Activated CD8-positive, alpha-beta memory T cell treated with anti-CD3 and anti-CD28 coated beads for 4 hours (primary cell): ENCODE measurements at places on chromosomes 16 and 17.
A peak's percentile ranks its signal among the peaks of the same experiment; 100 is the strongest.

DNA sequence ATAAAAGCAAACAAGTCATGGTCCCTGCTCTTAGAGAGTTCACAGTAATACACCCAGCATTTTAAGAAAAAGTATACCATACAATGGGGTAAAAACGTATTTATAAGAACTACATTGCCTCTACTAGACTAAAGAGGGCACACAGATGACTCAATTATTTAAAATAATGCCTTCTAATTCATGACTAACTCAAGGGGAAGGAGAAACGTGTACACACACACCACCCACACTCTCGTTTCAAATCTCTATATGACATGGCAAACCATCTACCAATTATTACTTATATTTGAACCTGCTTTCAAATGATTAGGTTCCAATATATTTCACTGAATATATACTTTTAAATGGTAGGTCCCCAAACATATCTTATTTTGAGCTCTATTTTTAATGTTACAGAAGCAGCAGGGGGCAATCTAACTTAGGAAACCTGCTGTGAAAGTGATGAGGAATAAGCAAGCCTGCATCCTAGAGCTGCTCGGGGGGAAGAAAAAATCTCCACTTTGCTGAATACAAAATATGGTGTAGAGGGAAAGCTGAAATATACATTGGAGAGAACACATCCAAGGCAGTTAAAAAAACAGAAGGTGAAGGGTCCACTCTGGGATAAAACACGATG is 232.4 kb upstream of the PSMD7 start:
- DNase-seq, result no peak

DNA sequence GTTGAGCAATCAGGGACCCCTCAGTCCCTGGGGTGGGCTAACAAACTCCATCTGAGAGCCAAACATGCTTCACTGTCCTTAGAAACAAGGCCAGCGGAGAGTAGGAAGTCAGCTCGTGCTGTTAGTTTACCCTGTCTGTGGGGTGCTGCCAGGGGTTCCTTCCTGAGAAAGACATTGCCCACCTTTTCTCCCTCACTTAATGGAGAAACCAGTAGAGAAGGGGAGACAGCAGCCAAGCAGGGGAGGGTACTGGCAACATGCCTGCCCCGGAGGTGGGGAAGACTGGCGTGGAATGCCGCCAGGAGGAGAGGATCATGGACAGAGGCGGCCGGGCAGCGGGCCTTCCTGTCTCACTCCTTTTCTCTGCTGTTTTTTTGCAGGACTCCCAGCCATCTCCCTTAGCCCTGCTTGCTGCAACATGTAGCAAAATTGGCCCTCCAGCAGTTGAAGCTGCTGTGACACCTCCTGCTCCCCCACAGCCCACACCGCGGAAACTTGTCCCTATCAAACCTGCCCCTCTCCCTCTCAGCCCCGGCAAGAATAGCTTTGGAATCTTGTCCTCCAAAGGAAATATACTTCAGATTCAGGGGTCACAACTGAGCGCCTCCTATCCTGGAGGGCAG is 19.9 kb downstream of the SP2 start:
- no peak for DNase-seq

- no peak for DNase-seq
These were observed 32.5 kb downstream of the MARF1 start for GRCh38 chr16:15610369-15610871.

GRCh38 chr16:60027351-60027750 is 1293.2 kb upstream of the GOT2 start:
- no peak for DNase-seq

GRCh38 chr17:83064021-83064731 is 15.2 kb upstream of the METRNL start:
- DNase-seq, result no peak

DNA sequence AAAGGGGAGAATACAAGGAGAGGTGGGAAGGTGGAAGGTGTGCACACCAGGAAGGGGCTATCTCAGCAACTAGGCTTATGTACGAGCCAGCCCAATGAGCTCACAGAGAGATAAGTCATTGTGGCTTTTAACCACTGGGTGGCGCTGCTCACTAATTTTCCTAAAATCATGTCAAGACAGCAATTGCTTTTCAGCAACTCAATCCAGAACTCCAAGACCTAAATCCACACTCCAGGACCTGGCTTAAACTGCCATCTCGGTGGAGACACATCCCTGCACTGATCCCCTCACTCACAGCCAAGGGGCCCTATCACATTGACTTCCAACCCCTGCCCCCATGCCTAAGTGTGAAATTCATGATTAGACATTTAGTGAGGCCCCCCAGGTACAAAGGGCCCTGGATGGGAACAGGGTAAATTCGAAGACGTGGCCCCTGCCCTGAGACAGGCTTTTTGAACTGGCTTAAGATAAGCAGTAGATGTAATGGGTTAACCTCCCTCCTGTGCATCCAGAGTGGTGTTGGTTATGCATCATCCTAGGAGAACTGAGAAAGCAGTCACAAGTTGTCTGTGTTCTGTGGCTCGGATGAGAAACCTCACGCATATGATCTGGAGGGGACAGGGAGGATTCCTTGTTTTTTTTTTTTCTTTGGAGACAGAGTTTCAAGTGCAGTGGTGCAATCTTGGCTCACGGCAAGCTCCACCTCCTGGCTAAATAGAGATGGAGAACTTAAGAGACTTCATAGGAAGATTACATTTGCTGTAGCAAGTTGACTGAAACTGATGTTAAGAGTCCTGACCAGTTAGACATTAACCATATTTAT is 11.5 kb downstream of the CCL16 start:
- peak; percentile 40 for DNase-seq

- DNase-seq, result no peak
These were observed 28.8 kb downstream of the ACTG1 start for GRCh38 chr17:81483862-81484194.

DNA sequence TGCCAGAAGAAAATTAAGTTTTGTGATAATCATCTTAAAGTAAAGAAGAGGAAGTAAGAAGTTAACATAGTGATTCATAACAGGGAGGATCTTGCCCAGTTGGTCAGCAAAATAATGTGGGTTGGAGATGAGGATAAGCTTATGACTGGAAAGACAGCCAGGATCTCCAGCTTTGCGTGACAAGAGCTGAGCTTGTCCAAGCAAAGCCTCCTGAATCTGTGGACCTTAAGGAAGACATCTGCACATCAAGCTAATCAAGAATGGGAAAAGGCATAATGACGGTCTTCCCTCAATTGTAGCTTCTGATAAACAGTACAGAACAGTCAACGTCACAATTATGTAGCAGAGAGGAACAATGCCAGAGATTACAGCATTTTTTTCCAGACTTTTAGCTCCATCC is 744.7 kb upstream of the GOT2 start:
- DNase-seq, result no peak

GRCh38 chr17:79391376-79392233 is 219.2 kb downstream of the RBFOX3 start:
- DNase-seq, result peak; percentile 42

DNA sequence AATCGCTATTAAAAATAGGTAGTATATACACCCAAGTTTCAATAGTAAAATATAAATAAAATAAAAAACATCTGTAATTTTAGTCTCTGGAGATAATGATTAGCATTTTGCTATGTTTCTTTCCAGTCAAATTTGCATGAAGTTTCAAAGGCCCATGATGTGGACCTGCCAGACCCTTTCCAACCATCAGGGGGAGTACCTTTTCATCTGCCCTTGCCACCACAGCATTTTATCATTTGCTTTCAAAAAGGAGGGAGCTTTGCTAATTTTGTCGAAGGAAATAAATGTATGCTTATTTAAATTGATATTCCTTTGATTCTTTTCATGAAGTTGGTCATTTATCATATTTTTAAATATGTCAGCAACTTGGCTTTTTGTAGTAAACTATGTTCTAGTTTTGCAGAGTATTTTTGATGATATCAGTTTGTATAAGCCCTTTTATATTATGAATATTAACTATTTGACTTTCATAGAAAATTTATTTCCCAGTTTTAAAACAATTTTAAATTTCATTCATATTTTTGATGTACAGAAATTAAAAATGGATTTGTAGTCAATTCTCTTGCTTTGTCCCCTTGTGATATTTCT is 115.2 kb upstream of the NETO2 start:
- DNase-seq, result no peak

DNA sequence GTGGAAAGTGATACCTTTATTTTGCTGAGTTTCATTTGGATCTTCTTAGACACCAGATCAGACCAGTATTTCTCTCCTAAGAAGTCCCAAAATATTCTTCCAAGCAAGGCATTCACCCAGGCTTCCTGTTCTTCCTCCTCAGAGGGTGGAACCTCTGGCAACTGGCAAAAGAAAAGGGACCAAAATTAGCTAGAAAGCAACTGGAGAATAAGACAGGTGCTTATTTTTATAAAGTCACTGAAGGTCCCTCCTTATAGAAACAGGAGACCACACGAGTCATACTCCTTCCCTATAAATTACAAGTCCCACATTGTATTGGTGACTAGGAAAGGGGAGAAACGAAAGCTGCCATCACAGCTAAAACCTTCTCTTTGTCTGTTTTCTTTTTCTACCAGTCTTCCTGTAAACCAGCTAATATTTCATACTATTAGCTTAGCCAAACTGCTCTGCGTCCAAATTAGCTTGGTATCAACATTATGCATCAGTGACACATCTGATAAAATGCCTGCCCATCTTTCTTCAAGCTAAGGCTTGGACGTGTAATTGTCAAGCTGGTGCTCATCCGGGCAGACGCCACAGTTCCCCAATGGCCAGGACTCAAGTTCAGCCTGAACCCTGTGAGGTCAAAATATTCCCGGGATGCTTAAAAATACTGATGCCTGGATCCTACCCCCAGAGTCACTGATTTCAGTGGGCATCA is 47.5 kb upstream of the ERN1 start:
- DNase-seq, result no peak

DNA sequence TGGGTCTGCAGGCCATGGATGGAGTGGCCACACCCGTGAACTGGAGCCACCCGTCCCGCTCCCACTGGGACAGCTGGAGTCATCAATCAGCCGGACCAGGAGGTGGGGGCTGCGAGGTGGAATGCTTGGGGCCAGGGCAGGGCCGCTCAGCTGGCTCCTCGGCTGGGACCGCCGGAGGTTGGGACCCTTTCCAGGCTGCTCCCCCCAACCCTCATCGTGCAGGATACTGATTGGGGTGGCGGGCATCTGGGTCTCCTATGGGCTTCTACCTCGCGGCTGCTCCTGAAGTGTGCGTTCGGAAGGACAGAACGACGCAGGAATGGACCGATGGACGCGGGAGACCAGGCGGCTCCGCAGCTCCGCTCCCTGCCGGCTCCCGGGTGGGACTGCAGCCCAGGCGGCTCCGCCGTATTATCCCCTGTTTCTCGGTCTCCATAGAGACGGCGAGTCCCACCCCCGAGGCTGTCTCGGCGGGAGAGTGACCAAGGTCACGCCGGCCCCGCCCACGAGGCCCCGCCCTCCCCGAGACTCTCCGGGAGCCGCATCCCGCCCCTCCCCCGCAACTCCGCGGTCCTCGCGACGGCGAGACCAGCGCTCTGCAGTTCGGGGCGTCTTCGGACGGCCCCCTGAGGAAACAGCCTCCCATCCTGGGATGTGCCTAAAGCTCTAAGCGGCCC is at the start of gene TPPP3:
TPPP3 (minus strand) TSS at position 388 of the 677 bp plus-strand sequence. CDS start 2,387 bp downstream, outside the sequence.
- DNase-seq, result no peak

GRCh38 chr17:744937-745336 is 7.1 kb downstream of the GEMIN4 start:
- no peak for DNase-seq

DNA sequence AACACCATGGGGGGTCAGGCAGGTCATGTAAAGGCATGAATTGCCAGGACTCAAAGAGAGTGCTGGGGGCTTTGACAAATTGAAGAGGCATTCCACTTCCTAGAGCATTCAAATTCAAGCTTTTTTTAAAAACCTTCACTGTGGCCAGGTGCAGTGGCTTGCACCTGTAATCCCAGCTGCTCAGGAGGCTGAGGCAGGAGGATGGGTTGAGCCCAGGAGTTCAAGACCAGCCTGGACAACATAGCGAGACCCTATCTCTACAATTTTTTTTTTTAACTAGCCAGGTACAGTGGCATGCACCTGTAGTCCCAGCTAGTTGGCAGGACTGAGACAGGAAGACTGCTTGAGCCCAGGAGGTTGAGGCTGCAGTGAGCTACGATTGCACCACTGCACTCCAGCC is 17.2 kb downstream of the ABCC12 start:
- no peak for DNase-seq

DNA sequence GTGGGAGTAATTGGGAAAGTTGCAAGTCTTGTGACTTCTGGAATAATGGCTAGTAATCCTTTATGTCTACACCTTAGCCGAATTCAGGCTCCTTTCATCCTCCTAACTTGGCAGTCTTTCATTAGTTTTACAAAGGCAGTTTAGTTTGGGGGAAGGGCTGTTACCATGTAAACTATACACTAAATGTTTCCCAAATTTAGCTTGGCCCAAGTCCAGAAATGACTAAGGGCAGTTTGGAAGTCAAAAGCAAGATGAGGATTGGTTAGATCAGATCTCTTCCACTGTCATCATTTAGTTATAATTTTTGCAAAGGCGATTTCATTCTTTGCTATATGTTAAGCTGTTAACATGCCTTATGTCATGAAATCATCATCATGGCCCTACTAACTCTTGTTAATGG is 115.4 kb upstream of the CACNG3 start:
- DNase-seq, result no peak

DNA sequence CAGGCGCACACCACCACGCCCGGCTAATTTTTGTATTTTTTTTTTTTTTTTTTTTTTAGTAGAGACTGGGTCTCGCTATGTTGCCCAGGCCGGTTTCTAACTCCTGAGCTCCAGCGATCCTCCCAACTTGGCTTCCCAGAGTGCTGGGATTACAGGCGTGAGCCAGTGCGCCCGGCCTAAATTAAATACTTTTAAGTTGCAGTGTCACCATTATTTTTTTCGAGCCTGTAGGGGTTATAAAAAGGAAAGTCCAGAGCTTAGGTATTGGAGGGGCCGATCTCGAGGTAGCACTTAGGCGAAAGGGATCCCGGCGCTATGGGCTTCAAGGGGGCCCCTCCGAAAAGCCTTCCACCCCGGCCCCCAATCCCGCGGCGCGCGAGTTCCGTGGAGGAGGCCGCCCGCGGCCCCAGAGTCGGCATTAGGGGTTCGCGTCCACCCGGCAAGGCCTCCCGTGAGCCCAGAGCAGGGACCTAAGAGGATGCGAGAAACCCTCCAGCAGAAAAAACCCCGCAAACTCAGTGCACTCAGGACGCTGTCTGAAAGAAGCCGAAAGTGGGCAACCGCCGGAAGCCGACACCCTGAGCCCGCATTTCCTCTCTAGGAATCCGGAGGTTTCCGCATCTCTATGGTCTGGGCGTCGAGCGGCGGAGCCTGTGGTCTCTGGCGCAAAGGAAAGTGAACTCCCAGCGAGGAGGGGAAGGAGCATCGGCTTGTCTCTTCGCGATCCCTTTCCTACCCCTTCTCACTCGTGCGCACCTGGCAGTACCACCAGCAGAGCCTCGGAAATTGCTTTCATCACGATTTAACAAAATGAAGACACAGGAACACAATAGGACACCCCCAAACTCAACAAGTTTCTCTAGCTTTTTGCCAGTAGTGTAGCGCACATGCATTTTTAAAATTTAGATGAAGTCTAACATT is 14.1 kb upstream of the RGS9 start:
- DNase-seq, result peak; percentile 70

DNA sequence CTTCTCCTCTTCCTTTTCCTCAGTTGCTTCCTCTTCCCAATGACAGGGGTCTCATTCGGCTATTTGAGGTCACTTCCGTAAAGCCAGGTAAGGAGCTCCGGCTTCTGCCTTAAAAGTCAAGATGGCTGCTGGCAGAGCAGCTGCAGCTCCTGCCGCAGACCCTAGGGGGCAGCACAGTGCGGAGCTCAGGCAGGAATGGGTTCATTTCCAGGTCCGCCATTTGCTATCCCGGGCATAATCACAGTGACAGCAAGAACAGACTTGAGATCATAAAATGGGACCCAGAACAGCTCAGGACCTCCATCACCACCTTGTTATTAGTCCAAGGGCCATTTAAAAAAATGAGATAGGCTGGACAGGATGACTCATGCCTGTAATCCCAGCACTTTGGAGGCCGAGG is 199.5 kb downstream of the ZNF18 start:
- DNase-seq, result no peak

GRCh38 chr16:89473136-89473712 is 17.1 kb downstream of the ANKRD11 start:
- no peak for DNase-seq
